Prostate gland (tissue), 2 donors: ENCODE measurements at places on chromosomes 13 and 19. TPM values are rescaled to one million over a fixed set of nuclear protein-coding genes. Genes with fewer than 3 reads are reported as not detected.

Gene KPTN
- 8.8 TPM for total RNA-seq

DNA sequence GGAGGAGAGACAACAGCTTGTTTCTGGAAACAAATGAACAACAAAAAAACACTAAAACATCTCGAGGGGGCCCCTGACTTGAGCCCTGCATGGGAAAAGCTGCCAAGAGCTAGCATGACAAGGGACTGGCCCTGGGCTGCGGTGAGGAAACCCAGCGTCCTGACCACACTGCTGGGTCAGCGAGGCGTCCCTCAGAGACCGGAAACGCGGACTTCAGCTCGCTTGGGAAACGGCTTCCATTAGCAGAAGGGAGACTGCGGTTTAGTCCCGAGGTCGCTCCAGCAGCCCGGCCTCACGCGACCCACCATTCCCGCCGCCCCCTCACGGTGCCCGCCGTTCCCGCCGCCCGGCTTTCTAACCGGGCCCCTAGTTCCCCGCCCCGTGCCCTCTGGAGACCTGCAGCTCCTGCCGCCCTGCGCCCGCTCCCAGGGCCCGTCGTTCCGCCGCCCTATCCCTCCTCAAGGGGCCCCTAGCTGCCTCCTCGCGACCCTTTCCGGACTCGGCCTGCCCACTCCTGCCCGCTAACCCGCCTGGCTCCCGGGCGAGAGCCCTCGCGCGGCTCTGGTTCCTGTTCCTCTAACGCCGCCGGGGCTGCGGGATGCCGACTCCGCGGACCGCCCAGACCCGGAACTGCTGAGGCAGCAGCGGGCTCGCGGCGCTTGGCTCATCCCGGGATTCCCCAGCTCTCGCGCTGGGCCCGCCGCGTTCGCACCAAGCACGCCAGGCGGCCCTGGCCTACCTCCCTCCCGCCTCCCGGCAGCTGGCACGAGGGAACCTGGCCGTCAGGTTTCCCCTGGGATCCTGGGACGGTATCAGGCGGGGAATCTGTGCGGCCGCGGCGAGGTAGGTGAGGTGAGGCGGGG, at the start of gene CCDC122:
TSS of gene CCDC122 (minus strand) at position 849 of the 863 bp plus-strand sequence. CDS start 10,364 bp downstream, outside the sequence.
- peak; percentile 78 for DNase-seq
- peak within 1 kb of the TSS; percentile 96 for H3K27ac ChIP-seq
- no peaks in the 10 kb centered on the region for H3K36me3 ChIP-seq
- H3K4me3 ChIP-seq, result peak within 1 kb of the TSS; percentile 80

GRCh38 chr19:7862413-7862951, 11.7 kb downstream of the PRR36 start:
- H3K36me3 ChIP-seq, result no peaks in the 10 kb centered on the region
- no peak overlapping the region for H3K4me3 ChIP-seq
- H3K4me1 ChIP-seq, result no peaks in the 10 kb centered on the region
- H3K27ac ChIP-seq, result no peak overlapping the region
- no peaks in the 10 kb centered on the region for H3K27me3 ChIP-seq

Gene CYP2A7
- total RNA-seq, result not detected

Gene ZNF543
- 10.8 TPM for total RNA-seq

DNA sequence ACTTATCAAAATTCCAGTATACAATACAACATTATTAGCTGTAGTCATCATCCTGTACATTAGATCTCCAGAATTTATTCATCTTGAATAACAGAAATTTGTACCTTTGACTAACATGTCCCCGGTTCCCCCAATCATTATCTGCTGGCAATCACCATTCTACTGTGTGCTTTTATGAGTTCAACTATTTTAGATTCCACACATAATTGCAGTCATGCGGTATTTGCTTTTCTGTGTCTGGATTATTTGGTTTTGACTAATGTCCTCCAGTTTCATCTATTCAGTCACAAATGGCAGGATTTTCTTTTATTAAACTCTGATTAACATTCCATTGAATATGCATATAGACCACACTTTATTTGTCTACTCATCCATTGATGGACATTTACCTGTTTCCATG, 530.7 kb upstream of the SLITRK1 start:
- H3K4me3 ChIP-seq, result no peak overlapping the region
- DNase-seq, result no peak
- H3K27me3 ChIP-seq, result no peaks in the 10 kb centered on the region
- no peaks in the 10 kb centered on the region for H3K36me3 ChIP-seq
- H3K4me1 ChIP-seq, result no peaks in the 10 kb centered on the region
- H3K27ac ChIP-seq, result no peak overlapping the region

- H3K4me1 ChIP-seq, result peaks cover 16% of the 10 kb centered on the region
- no peak for DNase-seq
- H3K27me3 ChIP-seq, result no peaks in the 10 kb centered on the region
- peak overlapping the region; percentile 98 for H3K27ac ChIP-seq
Measured at GRCh38 chr19:13840305-13841085, 36.4 kb upstream of the NANOS3 start.

DNA sequence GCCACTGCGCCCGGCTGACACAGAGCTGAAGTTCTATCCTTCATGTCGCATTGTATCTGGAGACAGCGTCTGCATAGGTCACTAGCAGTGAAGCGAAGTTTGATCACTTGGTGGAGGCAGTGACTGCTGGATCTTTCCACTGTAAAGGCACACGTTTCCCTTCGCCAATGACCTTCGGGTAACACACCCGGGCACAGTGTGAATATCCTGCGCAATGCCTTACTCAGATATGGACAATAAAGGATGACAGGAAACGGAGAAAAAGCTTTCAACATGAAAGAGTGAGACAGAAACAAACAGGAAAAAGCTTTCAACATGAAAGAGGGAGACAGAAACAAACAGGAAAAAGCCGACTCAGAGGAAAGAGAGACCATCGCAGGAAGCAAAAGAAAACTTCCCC, 17.1 kb downstream of the ARL11 start:
- DNase-seq, result no peak
- no peaks in the 10 kb centered on the region for H3K4me1 ChIP-seq
- H3K27me3 ChIP-seq, result no peaks in the 10 kb centered on the region
- H3K36me3 ChIP-seq, result no peaks in the 10 kb centered on the region
- H3K27ac ChIP-seq, result no peak overlapping the region

DNA sequence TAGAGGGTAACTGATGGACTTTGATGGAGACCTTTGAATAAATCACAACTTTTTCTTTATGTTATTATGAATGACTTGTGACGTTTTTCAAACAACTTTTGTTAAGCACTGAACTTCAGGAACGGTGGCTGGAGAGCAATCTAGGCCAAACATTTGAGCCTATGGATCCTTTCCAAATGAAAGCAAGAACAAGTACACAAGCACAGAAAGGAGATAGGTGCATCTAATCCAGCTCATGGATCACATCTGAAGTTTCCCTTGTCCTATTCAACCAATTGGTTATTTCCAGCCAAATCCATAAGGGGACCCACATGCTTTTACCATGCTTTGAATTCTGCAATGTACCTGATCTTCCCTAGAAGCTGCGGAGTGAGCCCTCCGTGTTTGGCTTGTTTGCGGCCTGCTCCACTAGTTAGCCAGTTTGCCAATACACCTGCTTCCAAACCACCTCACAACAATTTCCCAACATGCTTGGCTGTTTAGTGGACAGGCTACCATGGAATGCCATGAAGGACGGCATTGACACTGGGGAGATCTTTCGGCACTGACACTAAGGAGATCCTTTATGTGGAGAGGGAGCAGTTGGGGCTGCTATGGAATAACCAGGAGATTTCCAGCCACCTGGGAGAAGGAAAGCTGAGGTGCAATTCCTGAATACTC, 315.9 kb downstream of the DNAJC15 start:
- no peaks in the 10 kb centered on the region for H3K36me3 ChIP-seq
- H3K4me3 ChIP-seq, result no peak overlapping the region
- no peaks in the 10 kb centered on the region for H3K4me1 ChIP-seq
- no peaks in the 10 kb centered on the region for H3K27me3 ChIP-seq
- no peak for DNase-seq

Gene GPC6
- total RNA-seq, result 5.3 TPM

- no peak for DNase-seq
- no peaks in the 10 kb centered on the region for H3K4me1 ChIP-seq
- no peaks in the 10 kb centered on the region for H3K36me3 ChIP-seq
Measured at GRCh38 chr19:15701757-15702533, 25.9 kb upstream of the OR10H2 start.

- no peak overlapping the region for H3K4me3 ChIP-seq
- no peak overlapping the region for H3K27ac ChIP-seq
- H3K4me1 ChIP-seq, result no peaks in the 10 kb centered on the region
Measured at GRCh38 chr13:99374994-99375737, 68.0 kb upstream of the GPR183 start.

DNA sequence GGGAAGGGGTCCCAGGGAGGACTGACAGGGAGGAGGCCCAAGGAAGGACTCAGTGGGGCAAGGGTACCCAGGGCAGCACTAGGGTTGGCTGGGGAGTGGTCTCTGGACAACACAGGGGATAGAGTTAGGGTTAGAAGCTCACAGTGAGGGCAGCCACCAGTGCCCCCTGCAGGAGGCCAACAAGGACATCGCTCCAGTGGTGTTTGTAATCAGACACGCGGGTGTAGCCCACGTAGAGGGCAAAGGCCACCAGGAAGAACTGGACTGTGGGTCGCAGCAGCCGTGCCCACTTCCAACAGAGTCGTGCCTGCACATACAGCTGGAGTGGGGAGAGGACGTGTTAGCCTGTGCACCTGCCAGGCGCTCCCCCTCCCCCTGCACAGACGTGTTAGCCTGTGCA, 9.2 kb downstream of the PLPP2 start:
- no peak overlapping the region for H3K27ac ChIP-seq
- H3K27me3 ChIP-seq, result no peaks in the 10 kb centered on the region
- no peaks in the 10 kb centered on the region for H3K4me1 ChIP-seq
- H3K4me3 ChIP-seq, result no peak overlapping the region
- DNase-seq, result no peak
